ENCODE measurements at places on chromosomes 2 and 18.

DNA sequence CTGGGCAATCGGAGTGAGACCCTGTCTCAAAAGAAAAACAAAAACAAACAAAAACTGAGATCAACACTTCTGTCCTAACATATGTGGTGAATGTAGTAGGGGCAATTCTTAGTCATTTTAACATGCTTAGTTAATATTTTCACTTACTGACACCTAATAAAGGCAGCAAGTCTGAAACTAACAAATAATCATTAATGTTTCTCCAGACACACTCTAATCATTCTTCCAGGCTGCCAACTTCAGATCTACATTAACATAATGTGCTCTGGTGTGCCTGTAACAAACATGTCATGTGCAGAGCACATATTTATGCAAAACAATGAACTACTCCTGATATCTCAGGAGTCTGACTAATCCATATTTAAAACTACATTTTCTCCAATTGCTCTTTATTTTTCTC lies 6.0 kb downstream of the KRCC1 start:
- no peak for DNase-seq

DNA sequence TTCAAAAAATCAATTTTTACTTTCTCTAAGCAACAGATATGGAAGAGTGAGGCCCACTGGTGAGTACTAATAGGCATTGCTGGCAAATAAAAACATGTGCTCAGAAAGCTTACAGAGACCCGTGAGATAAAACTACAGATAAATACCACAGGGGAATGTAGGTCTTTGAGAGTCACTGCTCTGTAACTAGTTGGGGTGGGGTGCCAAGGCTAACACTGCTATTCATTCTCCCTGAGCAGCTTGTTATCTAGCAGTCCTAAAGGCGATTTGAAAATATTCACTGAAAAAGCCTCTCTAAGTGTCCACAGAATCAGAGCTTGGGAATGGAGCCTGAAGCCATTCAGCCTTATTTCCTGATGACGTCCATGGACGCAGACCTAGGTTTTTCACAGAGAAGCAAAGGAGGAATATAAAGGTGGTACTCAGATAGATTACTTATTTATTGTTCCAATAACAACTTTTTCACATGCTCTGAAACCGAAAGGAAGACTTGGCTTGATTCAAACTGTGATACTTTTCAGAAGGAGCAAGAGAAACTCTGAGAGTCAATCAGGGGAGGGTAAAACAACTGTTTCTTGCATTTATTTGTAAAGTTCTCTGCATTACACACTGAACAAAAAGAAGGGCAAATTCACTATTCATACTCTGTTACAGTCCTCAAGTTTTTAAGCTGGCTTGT lies 188.4 kb downstream of the PPP1R1C start:
- DNase-seq: no peak

- no peak for DNase-seq
Observed at GRCh38 chr2:238141541-238142318, 3.3 kb downstream of the KLHL30 start.

GRCh38 chr2:180573951-180574350 lies 406.5 kb upstream of the UBE2E3 start:
- no peak for DNase-seq

DNA sequence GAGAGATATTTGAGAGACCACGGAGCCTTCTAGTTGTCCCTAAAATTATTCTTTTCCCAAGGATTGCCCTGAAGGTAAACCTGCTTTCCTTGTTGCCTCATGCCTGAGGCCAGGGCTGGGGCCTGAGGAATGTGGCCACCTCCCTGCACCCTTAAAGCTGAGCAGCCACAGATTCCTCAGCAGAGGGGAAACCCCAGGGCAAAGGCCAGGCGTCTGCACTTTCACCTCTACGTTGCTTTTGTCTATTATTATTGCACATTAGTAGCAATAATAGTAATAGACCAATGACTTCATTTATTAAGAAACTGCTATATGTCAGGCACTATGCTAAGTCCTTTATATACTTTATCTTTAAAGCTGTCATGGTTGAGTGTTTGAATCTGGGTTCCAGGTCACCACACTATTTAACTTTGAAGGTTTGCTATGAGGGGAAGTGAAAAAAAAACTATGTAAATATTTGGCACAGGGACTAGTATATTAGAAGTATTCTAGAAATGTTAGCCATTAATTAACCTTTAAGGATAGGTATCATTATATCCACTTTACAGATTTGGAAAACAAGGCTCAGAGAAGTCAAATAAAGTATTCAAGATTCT lies 104.2 kb downstream of the LRRC30 start:
- DNase-seq: no peak

GRCh38 chr2:188209218-188209617 lies 82.5 kb upstream of the GULP1 start:
- DNase-seq: no peak

GRCh38 chr2:229392196-229392595 lies 121.1 kb upstream of the PID1 start:
- no peak for DNase-seq

- peak; percentile 90 for DNase-seq
Observed at GRCh38 chr2:241686650-241687425, at the start of gene DTYMK. Gene DTYMK, minus strand, starts transcription at chr2:241686815. Its CDS starts 32 bp downstream, at chr2:241686783.

- no peak for DNase-seq
Observed at GRCh38 chr2:226583715-226584114, 215.9 kb downstream of the IRS1 start.

DNA sequence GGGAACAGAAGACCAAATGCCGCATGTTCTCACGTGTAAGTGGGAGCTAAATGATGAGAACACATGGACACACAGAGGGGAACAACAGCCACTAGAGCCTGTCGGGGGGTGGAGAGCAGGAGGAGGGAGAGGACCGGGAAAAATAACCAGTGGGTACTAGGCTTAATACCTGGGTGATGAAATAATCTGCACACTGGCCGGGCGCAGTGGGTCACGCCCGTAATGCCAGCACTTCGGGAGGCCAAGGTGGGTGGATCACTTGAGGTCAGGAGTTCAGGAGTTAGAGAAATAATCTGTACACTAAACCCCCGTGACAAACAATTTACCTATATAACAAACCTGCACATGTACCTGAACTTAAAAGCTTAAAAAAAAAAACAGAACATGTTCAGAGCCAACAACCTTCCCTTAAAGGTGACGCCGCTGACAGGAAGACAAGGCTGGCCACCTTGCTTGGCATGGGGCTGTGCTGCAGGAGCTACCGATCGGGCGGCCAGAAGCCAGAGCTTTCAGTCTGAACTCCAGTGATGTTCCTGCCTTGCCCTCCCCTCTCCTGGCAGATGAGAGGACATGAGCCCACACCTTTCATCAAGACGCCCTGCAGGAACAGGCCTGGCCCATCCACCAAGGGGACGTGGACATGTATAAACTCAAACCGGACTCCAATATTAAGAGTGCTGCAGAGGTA lies 11.2 kb downstream of the SLC66A2 start:
- no peak for DNase-seq

- DNase-seq: no peak
Observed at GRCh38 chr2:12318427-12319057, 398.2 kb upstream of the TRIB2 start.

DNA sequence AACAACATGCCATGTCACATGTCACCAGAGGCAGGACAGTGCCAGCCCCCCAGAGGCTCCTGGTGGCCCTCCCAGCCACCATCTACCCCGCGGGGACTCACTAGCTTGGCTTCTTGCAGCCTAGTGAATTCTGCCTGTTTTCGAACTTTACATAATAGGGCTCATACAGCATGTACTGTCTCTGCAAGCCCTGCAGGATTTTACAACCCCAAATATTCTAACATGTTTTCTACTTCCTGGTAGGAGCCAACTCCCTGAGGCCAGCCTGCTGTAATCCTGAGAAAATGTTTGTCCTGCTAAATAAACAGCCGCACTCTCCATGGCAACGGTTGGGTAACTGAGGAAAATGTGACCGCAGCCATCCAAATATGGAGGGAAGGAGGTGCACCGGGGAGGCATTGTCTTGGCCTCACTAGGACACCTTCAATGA lies 2.7 kb downstream of the PER2 start:
- no peak for DNase-seq

DNA sequence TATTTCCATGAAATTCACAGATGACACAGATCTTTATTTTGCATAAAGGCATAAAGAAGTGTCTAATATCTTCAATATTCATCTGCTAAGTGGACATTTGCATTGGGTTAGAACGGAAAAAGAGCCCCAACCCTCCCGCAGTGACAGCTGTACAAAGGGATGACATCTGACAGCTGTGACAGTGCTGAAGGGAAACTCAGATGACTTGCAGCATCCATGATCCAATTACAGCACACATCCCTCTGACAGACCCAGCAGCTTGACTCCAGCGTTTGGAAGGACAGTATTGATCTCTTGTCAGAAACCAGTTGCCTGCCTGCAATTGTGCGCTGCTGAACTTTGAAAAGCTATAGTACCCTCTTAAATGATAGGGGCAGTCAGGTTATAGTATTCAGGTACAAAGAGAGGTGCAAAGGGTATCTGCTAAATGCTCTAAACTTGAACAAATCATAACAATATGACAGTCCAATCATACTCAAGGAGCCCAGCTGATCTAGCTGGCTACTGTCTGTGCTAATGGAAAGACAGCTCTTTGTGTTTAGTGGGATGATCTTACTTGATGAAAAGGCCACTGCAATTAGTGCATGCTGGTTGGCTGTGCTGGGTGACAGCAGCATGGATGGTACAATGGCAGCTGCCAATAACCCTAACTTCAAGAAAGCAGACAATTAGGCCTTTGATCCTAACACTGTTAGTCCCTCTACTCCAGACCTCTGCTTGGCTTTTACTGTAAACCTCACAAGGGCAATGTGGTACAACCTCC lies 599.2 kb downstream of the NR4A2 start:
- no peak for DNase-seq

DNA sequence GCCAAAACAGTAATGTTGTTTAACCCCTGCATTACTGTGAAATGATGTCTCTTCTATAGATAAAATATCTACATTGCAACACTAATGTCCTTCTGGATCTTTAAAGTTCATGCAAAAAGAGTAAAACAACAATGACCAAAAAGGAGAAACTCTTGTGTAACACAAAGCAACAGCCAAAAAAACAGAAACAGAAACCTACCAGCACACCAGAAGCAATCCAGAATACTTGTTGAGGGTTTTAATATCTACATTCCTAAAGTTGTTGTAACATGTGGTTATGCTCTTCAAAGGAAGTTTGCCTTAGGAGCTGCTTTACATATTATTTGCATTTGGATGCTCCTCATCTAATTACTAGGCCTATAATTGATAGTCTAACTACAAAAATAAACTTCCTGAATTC lies 157.2 kb downstream of the BABAM2 start:
- DNase-seq: no peak

GRCh38 chr2:141714496-141714895 lies 416.3 kb downstream of the LRP1B start:
- DNase-seq: no peak
